NCI-H774 (cell line): ENCODE measurements at places on chromosomes 13 and 19.

GRCh38 chr13:100495455-100495854 is 93.1 kb downstream of the GGACT start:
- DNase-seq = peak; percentile 49

- DNase-seq = no peak
Observed at GRCh38 chr13:80501556-80501955, 160.6 kb upstream of the SPRY2 start.

DNA sequence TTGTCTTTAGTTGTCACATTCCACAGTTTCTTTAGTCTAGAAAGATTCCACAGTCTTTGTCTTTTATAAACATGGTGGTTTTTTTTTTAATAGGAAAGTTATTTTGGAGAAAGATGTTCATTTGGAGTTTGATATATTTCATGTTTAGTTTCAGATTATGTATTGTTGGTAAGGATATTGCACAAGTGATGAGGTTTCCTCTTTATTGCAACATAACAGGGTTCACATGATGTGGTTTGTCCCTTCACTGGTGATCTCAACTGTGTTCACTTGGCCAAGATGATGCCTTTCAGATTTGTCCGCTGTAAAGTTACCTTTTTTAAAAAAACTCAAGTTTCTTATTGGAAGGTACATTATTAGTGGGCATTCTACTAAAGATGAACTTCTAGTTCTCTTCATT is 3.2 kb downstream of the ZNF230 start:
- no peak for DNase-seq

GRCh38 chr13:25901460-25902376 is 150.1 kb downstream of the SHISA2 start:
- no peak for DNase-seq

- no peak for DNase-seq
Observed at GRCh38 chr13:33639626-33640080, 178.3 kb upstream of the RFC3 start.

DNA sequence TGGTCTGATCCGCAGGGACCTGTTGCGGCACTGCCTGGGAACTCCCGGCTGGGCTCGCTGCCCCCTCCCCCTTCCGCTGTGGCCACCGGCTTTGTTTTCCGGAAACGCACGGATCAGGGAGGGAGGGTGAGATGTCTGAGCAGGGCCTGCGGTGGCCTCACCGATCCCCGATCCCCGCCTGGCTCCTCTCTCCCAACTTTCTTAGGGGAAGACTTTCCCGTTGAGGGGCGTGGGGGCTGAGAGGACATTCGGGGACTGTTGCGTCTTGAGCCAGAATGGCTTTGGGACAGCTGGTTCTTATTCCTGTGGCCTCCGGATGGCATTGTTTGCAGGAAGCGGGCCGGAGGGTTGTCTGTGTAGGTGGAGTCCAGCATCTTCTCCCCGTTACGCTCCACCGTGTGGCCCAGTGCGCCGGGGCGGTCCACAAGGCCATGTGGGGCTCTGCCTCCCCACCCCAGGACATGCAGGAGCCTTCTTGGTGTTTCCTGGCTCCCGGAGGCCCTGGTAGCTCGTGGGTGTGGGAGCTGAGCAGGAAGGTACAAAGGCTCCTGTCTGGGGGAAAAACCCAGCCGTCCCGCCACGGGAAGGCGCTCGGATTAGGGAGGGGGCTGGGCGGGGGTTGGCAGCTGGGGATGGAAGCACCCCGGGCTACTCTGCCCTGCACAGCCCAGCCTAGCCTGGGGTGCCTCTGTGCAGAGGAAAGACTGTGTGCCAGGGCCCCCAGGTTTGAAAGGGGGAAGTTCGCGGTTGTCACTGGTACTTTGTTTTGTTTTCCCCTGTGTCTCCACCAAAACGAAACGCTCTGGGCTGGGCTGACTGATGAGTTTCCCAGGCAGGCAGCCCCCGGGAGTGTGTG is 1.3 kb downstream of the CSNK1G2 start:
- DNase-seq = peak; percentile 20

DNA sequence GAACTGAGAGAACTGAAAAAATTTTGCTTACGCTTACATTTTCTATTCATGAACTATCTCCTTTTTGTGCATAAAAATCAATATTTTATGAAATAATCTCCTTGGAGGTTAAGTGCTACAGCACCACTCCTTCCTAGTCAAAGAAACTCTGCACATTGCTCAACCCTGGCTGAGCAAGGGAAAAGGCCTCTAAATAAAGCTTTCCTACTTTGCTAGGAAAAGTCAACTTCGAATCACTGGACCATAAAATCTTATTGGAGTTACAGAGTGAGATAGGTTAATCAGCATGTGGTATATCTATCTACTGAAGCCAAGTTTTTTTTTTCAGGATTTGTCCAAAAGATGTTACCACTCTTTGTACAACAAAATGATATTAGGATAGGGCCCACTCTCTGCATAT is 57.5 kb upstream of the HMGB1 start:
- no peak for DNase-seq

GRCh38 chr19:12913851-12914690 is 5.0 kb downstream of the SYCE2 start:
- no peak for DNase-seq

GRCh38 chr19:277131-277530 is 14.1 kb downstream of the PLPP2 start:
- DNase-seq = no peak

GRCh38 chr19:4962085-4962619 is 6.8 kb upstream of the KDM4B start:
- no peak for DNase-seq

GRCh38 chr19:40274585-40275544 is 10.3 kb downstream of the AKT2 start:
- no peak for DNase-seq

- no peak for DNase-seq
Observed at GRCh38 chr13:75764926-75765310, 128.8 kb downstream of the LMO7 start.

GRCh38 chr19:6767081-6767356 is 216 bp downstream of the SH2D3A start:
- peak; percentile 67 for DNase-seq

DNA sequence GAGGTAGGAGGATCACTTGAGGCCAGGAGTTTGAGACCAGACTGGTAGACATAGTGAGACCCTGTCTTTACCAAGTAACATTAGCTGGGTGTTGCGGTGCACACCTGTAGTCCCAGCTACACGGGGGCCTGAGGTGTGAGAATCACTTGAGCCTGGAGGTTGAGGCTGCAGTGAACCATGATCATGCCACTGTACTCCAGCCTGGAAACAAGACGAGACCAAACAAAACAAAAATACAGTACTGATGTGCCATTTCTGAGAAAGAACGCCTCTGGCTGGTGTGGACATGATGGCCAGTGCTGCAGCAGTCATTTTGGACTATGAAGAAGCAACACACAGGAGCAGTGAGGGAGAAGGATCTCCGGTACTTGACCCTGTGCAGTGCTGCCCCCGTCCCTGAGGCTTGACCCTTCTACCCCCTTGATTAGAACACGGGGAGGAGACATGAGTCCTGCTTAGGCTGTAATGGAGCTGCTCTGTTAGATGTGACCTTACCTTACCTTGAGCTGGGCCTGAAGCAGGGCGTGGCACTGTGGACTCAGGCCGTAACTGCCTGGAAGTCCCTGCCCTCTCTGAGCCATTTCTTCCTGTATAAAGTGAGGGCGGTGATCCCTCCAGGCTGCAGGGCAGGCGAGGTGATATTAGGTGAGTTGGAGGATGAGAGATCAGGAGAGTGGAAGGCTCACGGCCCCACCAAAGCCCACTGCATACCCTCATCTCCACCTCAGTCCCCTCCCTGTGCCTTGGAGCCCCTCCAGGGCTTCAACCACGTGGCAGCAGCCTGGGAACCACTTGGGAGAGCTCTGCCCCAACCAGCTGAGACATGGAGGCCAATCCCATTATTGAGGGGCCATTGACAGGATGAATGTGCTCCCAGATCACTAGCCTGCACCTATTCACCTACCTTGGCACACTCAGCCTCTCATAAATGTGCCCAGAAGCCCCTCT is 5.9 kb downstream of the RPL18A start:
- DNase-seq = no peak
